ENCODE measurements at places on chromosomes 1 and 21. TPM values are rescaled to one million over a fixed set of nuclear protein-coding genes. Genes with fewer than 3 reads are reported as not detected.

The CATSPERE gene
- total RNA-seq = not detected

DNA sequence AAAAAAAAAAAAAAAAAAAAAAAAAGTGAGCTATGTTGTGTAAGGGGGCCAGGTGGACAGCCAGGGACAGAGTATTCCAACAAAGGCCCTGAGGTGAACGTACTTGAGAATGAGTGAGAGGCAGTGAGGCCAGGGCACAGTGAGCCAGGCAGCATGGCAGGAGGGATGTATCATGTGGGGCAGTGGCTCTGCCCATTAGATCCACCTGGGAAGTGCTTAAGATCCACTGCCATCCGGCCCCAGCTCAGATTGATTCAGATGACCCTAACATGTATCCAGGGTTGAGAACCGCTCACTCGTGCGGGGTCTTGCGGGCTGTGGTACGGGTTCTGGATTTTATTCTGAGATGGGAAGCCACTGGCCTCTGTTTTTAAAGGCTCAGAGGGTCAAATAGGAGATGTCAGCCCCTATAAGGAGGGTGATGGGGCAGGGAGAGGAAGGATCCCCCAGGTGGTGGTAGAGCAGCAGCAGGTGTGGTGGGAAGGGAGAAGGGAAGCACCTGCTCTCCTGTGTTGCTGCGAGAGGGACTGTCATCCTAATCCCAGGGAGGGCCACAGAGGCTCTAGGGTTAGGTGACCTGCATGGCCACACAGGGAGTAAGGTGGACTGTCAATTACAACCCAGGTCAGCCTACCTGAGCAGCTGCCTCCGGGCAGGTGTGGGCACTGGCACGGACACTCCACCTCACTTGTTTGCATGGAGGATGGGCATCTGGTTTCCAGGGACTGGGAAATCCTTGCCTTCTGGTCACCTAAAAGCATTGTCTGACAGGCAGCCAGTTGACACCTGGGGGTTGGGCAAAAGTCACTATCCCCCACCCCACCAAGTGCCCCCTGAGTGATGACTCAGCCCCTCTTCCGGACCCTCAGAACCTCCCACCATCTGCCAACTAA, 31.6 kb downstream of the CDK18 start:
- H3K27ac ChIP-seq = no peak overlapping the region
- H3K4me1 ChIP-seq = no peaks in the 10 kb centered on the region
- H3K36me3 ChIP-seq = no peaks in the 10 kb centered on the region
- no peak overlapping the region for H3K4me3 ChIP-seq

DNA sequence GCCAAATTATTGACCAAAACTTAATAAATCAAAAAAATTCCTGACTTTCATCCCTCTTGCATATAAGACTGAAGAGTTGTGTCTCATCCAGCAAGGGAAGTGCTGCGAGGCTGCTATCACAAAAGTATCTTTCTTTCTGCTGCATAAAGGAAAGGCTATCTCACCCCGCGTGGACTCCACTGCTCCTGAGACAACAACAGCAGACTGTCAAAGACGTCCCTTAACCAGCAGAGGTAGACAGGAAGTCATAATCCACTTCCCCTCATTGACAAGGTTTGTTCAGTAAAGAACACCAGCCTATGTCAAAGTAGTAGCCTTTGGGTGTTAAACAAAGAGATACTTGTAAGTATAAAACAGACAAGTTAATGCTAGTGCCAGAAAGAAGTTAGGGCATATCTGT, 29.4 kb downstream of the VPS26C start:
- peaks cover 8% of the 10 kb centered on the region for H3K36me3 ChIP-seq
- no peak overlapping the region for H3K27ac ChIP-seq
- no peak for DNase-seq
- H3K4me1 ChIP-seq = no peaks in the 10 kb centered on the region
- no peak overlapping the region for H3K4me3 ChIP-seq
- H3K27me3 ChIP-seq = no peaks in the 10 kb centered on the region

DNA sequence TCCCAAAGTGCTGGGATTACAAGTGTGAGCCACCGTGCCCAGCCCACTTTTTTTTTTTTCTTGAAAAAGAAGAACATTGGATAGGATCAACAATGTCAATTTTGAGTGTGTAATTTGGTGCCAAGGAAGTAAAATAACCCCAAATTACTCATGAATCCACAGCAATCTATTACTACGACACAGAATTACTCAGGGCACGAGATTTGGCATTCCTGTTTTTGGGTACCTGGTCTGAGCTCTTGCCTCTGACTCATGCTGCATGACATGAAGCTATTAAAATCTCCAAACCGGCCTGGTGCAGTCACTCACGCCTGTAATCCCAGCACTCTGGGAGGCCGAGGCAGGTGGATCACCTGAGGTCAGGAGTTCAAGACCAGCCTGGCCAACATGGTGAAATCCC, 10.4 kb downstream of the RNF19B start:
- no peak overlapping the region for H3K4me3 ChIP-seq
- H3K4me1 ChIP-seq = no peaks in the 10 kb centered on the region
- H3K27me3 ChIP-seq = no peaks in the 10 kb centered on the region

The CNIH3 gene
- 5.9 TPM for total RNA-seq

DNA sequence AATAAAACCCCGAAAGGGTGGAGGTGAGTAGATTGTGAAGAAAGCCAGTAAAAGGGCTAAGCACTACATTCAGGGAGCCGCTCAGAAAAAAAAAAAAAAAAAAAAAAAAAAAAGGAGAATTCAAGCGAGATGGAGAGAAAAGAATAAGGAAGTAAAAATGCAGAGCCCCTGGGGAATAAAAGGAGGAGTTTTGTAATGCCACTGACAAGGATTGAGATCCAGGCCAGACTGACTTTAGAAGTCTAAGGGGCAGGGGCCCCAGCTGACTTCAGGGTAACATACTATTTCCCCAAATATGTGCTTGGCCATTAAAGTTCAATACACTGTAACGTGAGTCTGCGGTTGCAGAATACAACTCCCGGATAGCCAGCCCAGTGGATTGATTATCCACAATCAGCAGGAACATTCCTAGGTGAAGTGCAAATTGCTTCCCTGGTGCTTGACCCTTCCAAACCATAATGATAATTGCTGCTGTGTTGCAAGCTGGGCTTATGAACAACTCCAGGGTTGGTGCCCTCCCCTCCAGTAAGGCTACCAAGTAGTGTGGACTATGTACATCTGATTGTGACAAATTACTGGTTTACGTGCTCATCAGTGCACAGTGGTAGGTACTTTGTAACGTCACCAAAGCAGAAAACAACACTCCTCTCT, 30.7 kb upstream of the RRP15 start:
- peak; percentile 17 for DNase-seq
- peaks cover 16% of the 10 kb centered on the region for H3K4me1 ChIP-seq
- H3K27me3 ChIP-seq = no peaks in the 10 kb centered on the region

DNA sequence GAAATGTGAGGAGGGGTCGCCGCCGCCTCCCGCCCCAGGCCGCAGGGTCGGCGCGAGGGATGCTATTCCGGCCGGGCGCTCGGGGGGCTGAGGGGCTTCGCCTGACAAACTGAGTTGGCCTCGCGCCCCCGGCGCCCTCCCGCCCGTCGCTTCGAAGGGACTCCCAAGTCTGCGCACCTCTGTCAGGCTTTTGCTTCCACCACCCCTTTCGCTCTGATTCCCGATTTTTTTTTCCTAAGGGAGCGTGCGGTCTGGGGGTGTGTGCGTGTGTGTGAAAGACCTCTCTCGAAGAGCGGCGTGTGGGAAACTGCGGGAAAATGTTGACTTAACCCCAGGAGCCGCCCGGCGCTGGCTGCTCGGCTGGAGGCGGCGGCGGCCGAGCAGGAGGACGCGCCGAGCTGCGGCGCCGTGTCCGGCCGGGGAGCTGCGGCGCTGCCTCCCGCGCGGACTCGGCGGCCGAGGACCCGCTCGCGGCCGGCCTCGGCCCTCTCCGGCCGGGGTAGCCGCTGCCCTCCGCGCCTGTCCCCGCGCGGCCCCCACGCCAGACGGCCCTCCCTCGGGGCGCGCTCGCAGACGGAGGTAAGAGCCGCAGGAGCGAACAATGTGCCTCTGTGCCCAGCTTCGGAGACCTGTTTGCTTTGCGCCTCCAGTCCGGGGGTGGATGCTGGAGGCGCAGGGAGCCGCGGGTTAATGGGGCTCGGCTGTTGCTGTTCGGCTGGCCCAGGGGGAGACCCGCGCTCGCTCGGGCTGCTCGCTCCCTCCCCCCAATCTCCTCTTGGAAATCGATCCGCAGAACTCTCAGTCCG, 1.1 kb downstream of the ADGRL2 start:
- peak overlapping the region; percentile 80 for H3K4me3 ChIP-seq
- H3K4me1 ChIP-seq = peaks cover 52% of the 10 kb centered on the region
- peak; percentile 58 for DNase-seq
- peaks cover 6% of the 10 kb centered on the region for H3K27me3 ChIP-seq
- no peaks in the 10 kb centered on the region for H3K36me3 ChIP-seq
- peak overlapping the region; percentile 88 for H3K27ac ChIP-seq

The TMEM200B gene
- 8.7 TPM for total RNA-seq

DNA sequence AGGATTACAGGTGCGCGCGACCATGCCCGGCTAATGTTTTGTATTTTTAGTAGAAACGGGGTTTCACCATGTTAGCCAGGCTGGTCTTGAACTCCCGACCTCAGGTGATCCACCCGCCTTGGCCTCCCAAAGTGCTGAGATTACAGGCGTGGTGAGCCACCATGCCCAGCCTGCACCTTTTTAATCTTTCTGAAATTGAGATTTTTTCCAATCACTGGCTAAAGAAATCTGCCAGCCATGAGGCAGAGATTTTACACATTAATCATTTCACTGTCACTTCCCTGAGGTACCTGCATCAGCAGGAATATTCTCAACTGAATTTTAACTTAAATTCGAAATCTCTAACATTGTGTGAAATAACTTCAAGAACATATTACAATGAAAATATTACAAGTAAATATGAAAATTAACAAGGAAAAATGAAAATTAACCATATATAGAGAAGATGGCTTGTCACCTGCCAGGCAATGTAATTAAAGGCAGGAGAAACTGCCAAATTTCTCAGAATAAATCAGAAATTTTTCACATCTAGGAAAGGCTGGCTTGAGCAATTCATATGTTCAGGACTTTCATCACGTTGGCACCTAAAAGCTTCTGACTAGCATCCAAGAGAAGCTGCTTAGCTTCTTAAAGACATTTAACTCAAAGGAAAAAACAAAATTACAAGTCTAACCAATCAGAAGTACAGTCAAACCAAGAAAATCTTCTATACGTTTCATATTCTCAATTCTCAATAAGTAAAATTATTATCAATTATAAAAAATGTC, 5.9 kb downstream of the ANKRD13C start:
- H3K27me3 ChIP-seq = no peaks in the 10 kb centered on the region
- H3K36me3 ChIP-seq = no peaks in the 10 kb centered on the region
- peaks cover 7% of the 10 kb centered on the region for H3K4me1 ChIP-seq
- no peak for DNase-seq

The TFF2 gene
- total RNA-seq = not detected

DNA sequence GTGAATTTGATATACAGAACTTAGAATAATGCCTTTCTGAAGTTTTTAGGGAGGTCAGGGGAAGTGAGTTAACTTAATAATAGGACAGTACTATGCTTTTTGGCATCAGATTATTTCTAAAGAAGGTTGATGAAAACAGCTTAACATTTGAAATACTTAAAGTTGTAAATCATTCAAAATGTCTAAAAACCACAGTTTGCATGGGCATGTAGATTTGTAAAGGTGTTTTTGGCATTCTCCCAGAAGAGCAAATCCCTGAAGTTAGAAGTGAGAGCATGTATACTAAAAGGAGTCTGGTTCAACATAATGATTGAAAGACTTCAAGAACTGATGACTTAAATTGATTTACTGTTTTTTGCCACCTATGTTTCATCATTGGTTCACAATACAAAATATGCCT, 6.7 kb downstream of the DR1 start:
- no peaks in the 10 kb centered on the region for H3K27me3 ChIP-seq
- no peak for DNase-seq
- H3K4me3 ChIP-seq = no peak overlapping the region

The TM2D1 gene
- total RNA-seq = 47.5 TPM

- no peaks in the 10 kb centered on the region for H3K36me3 ChIP-seq
- no peak overlapping the region for H3K4me3 ChIP-seq
- DNase-seq = no peak
- H3K4me1 ChIP-seq = peaks cover 21% of the 10 kb centered on the region
- H3K27me3 ChIP-seq = no peaks in the 10 kb centered on the region
- no peak overlapping the region for H3K27ac ChIP-seq
These were observed 9.4 kb upstream of the XCL1 start for GRCh38 chr1:168567007-168567406.

DNA sequence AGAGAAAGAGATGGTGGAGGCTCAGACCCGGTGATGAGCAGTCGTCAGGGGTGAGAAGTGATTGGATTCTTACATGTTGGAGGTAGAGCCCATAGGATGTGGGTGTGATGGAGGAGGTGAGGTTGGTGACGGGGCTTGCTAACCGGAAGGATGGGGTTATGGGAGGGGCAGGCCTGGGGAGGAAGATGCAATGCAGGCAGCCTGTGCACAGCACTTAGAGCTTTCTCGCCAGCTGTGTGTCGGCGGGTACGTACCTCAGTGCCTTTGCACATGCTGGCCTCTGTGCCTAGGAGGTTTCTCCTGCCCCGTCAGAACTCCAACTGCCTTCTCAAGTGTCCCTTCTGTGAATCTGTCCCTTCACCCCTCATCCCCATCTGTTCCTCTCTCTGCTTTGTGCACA, 2.9 kb upstream of the BSND start:
- H3K27me3 ChIP-seq = peaks cover 43% of the 10 kb centered on the region
- peaks cover 37% of the 10 kb centered on the region for H3K4me1 ChIP-seq
- H3K4me3 ChIP-seq = peak overlapping the region; percentile 27
- H3K27ac ChIP-seq = no peak overlapping the region
- H3K36me3 ChIP-seq = no peaks in the 10 kb centered on the region

- H3K27me3 ChIP-seq = no peaks in the 10 kb centered on the region
- no peak overlapping the region for H3K27ac ChIP-seq
- H3K4me3 ChIP-seq = no peak overlapping the region
- DNase-seq = no peak
- peaks cover 15% of the 10 kb centered on the region for H3K36me3 ChIP-seq
- no peaks in the 10 kb centered on the region for H3K4me1 ChIP-seq
These were observed 23.8 kb downstream of the ZMPSTE24 start for GRCh38 chr1:40281853-40282252.

The LMOD1 gene
- 0.82 TPM for total RNA-seq

DNA sequence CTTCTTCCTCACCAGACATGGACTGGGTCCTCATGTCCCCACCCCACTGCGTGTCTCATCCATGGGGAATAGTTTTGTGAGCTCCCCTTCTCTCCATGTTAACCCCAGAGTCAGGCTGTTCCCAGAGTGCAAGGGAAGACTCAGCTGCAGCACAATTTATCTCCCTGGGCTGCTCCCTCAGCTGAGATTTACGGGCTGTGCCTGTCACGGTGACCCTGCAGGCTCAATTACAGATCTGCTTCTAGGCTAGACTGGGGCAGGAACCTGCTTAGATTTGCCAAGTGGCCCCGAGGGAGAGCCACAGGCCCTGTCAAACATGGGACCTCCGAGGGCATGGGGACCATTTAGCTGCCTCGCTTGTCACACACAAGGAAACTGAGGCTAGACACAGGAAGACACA, 37.8 kb downstream of the CDCP2 start:
- H3K4me1 ChIP-seq = no peaks in the 10 kb centered on the region
- no peak overlapping the region for H3K4me3 ChIP-seq

The VPS45 gene
- 37.5 TPM for total RNA-seq

GRCh38 chr1:151710187-151710840, 6.3 kb downstream of the CELF3 start:
- no peak overlapping the region for H3K27ac ChIP-seq
- H3K27me3 ChIP-seq = no peaks in the 10 kb centered on the region
- H3K4me1 ChIP-seq = 0 out of 2 replicates have a peak, but pooled peaks cover 2% of the 10 kb centered on the region
- DNase-seq = peak; percentile 83

The CFHR4 gene
- not detected for total RNA-seq

- no peak for DNase-seq
- peak overlapping the region; percentile 42 for H3K4me3 ChIP-seq
- H3K36me3 ChIP-seq = no peaks in the 10 kb centered on the region
These were observed 354.7 kb downstream of the LMO4 start for GRCh38 chr1:87683196-87683956.

All from GM23338 (cell line).